ENCODE measurements at places on chromosomes 4 and X.

DNA sequence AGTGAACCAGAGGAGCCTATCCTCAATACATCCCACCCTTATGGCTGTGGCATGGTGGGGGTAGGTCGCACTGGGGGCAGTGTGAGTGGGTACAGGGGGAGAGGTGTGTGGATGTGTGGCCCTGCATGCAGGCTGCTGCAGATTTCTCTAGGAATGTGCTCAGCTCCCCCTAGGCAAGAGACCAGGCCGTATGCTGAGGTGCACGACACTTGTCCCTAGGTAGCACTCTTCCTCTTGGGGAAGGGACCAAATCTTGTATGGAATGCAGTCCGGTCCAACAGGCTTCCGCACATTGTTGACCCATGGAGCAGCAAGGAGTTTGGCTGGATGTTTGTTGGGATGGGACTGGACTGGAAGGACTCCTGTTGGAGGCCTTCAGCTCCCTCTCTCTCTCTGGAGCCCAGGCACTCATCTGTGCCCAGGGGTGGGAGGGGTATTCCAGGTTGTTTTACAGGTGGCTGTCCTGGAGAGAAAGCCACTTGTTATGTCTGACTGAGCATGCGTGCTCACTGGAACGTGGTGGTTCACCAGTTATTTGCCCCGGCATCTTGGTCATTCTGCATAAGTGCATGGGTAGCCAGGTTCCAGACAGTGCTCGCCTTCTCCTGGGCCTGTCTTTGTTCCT is 55.1 kb downstream of the NBDY start:
- no peak for DNase-seq

- no peak for DNase-seq
Observed at GRCh38 chr4:81350040-81350439, 121.7 kb downstream of the RASGEF1B start.

GRCh38 chrX:65837875-65838549 is 170.6 kb downstream of the MSN start:
- DNase-seq: no peak

DNA sequence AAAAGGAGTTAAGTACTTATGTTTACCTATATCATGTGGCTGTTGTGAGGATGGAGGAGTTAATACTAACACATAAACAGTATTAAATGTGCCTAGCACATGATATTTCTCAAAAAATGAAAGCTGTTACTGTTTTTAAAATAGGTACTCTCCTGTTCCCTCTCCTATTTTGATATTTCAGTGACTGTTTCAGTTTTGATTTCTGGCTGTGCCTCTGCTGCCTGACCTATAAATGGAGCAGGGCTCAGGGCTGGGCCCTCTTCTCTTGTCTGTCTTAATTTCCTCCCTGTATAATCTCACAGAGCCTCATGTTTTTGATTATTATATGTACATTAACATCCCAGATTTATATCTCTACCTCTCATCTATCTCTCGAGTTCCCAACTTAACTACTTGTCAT is 93.3 kb downstream of the UGT8 start:
- no peak for DNase-seq

GRCh38 chr4:15100994-15101695 is 98.9 kb downstream of the CPEB2 start:
- no peak for DNase-seq

DNA sequence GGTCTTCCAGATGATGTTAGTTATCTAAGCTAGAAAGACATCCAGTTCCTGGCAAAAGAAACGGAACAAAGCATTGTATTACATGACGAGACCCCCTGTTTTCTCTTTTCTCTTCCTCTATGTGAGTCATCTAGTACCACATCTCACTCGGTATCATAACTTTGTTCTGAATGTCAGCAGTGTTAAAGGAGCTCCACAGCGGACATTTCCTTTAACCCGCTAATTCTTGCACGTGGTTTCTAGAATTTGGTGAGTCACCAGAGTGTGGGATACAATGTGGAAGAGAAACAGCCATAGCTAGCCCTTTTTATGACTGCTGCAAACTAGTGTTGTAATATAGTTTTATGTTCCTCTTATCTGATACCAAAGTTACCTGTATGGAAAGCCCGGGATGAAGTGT is 243.7 kb downstream of the TENM3 start:
- no peak for DNase-seq

- DNase-seq: no peak
Observed at GRCh38 chrX:15947648-15948317, 93.2 kb upstream of the AP1S2 start.

GRCh38 chrX:8579602-8580001 is 115.0 kb downstream of the VCX3B start:
- no peak for DNase-seq

- no peak for DNase-seq
Observed at GRCh38 chrX:35622040-35622439, 176.1 kb upstream of the MAGEB16 start.

GRCh38 chr4:40730091-40730679 is 19.6 kb upstream of the NSUN7 start:
- no peak for DNase-seq

DNA sequence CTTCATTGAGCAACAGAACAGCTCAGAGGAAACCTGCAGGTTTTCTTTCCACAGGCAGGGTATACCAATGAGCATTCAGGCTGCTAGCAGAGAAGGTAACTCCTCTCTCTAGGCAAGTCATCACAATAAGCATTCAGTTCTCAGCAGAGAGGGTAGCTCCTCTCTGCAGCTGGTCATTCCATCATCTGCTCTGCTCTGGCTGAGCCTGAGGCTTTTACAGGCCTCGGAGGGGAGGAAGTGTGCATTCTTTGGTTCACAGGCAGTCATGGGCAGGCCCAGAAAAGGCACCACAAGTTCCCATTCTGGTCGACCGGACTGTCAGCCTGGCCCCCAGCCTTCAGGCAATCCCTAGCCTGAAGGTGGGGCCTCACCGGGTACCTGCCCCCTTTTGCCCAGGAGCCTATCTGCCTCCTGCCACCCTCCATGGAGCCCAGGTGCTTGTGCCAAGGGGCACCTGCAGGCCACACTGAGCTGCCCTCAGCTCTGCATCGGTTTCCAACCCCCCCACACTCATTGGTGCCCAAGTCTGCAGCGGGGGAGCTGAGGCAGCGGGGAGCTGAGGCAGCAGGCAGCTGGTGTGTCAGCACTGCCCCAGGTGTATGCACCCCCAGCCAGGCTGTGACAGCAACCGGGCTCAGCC is 83.1 kb downstream of the PRDM5 start:
- no peak for DNase-seq

- DNase-seq: no peak
Observed at GRCh38 chr4:184395971-184396391, 78.4 kb downstream of the IRF2 start.

DNA sequence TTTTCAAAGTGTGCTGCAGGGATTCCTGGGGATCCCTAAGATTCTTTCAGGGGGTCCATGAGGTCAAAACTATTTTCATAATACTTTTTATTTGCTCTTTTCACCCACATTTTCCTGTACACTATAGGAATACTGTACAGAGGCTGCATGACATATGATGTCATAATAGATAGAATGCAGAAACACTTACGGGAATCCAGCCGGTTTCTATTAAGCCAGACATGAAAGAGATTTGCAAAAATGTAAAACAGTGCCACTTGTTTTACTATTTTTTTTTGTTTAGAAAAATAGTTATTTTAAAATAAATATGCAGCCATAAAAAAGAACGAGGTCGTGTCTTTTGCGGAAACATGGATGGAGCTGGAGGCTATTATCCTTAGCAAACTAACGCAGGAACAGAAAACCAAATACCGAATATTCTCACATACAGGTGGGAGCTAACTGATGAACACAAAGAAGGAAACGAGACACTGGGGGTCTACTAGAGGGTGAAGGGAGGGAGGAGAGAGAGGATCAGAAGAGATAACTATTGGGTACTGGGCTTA is 5.0 kb downstream of the ZFX start:
- DNase-seq: no peak

DNA sequence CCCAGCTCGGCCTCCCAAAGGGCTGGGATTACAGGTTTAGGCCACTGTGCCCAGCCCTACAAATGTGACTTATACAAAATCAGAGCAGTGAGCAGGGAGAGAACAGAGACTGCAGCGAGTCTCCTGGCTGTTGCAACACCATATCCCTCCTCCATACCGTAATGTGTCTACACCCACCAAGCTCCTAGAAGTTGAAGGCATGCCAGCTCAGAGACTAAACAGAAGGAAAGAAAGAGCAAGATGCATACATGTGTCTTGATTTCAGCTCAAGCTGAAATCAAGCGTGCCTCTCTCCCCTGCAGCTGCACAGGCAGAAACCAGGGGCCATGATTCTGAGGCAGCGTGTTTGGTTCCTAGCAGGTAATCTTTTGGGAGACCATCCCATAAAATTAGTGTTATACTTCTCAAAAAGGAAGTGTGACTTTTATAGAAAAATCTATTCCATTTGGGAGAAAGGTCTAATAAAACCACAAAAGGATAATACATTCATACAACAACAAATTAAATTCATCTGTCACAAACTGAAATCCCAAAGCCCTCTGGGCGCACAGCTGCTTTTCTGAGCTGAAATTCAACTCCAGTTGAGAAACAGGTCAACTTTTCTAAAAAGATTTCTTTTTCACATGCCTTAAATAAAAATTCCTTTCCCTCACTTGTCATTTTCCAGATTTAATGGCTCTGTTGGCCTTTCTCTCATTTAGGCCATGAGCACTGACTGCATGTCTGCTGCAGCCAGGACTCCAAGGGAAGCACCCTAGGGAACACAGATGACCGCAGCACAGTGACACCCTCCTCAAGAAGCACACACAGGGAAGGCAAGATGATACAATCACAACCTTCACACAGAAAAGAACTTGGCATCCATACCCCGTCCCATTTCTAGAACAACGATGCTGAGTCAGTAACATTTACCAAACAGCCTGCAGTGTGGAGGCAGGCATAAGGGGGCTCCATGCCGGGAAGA is 34.4 kb downstream of the AFAP1 start:
- no peak for DNase-seq

GRCh38 chrX:130024127-130024526 is 41.7 kb downstream of the BCORL1 start:
- DNase-seq: no peak

GRCh38 chr4:71026086-71026485 is 32.6 kb downstream of the DCK start:
- no peak for DNase-seq

- DNase-seq: no peak
Observed at GRCh38 chr4:183838987-183839712, 66.0 kb upstream of the STOX2 start.

GRCh38 chr4:108607079-108607815 is 13.1 kb upstream of the RPL34 start:
- DNase-seq: no peak

- no peak for DNase-seq
Observed at GRCh38 chrX:149682031-149682430, 29.8 kb upstream of the MAGEA11 start.

DNA sequence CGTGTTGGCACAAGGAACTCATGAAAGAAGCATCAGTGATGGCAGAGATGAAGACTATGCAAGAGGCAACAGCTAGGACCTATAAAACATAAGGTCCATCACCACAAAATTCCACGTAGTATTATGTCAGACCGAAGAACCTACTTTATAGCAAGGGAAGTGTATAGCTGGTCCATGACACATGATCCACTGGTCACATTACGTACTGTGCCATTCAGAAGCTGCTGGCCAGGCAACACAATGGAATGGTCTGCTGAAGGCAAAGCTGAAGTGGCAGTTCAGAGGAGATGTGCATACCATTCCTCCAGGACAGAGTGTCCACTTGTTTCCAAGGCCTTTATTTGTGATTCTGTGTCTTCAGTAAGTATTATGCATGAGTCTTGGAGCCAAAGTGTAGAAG is 215.5 kb upstream of the UGT8 start:
- no peak for DNase-seq

- no peak for DNase-seq
Observed at GRCh38 chr4:3026540-3026939, 47.8 kb downstream of the HTT-AS start.

GRCh38 chrX:153406011-153406410 is 4.9 kb upstream of the PNMA6E start:
- DNase-seq: no peak

- DNase-seq: no peak
Observed at GRCh38 chrX:80841259-80841658, 31.6 kb upstream of the BRWD3 start.

- DNase-seq: no peak
Observed at GRCh38 chrX:150269605-150270254, 93.4 kb upstream of the MAMLD1 start.

GRCh38 chrX:71541210-71542022 is 8.5 kb downstream of the OGT start:
- no peak for DNase-seq

DNA sequence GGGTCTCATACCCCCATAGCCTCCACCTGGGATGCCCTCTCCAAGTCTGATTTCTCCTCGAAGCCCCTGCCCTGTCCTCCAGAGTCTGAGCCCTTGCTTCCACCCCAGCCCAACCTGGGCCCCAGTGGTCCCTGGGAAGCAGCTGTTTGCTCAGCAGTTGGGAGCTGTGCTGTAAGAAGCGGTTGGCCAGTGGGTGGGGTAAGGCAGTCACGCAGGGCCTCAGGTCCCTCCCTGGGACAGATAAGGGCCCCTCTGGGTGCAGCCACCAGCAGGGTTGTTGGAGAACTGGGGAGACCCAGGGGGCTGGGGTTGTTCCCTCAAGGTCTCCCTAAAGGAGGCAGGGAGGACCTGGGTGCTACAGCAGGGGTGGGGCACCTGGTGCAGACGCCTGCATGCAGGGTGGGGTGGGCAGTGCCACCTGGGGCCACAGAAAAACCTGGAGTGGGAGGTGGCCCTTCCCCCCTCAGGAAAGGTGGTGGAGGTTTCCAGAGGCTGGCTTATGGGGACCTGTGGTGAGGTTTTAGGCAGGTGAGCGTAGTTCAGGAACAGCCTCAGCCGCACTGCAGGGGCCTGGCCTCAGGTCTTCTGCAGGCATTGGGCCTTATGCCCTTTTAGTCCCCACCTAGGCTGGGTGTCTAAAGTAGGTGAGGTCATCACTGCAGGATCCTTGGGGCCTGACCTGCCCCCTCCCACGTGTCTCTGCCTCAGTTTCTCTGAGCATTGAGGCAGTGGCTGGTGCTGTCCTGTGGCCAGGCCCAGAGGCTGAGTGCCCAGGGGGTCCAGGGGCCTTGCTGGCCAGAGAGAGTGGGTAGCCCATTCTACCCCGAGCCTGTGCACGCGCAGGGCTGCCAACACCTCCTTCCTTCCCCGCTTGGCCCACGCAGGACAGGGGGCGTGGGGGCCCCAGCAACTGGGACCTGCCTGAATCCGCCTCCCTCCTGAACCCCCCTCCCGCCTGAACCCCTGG is 3.1 kb upstream of the SLC26A1 start:
- no peak for DNase-seq

GRCh38 chrX:148784137-148784536 is 283.7 kb downstream of the AFF2 start:
- no peak for DNase-seq

DNA sequence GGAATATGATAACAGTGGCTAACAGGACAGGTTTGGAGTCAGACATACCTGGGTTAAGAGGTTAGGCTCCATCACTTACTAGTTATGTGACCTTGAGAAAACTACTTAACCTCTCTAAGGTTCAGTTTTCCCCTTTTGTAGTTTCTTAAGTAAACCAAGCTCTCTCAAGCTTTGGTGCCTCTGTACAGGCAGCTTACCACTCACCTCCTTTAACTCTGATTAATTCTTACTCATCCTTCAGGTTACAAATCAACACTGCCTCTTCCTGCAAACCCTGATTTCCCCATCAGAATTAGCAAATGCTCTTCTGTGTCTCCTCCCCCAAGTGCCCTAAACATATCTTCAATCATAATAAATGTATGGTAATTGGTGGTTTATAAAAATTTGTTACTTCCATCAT is 3.5 kb upstream of the SERTM2 start:
- no peak for DNase-seq

Data from NCI-H748 treated with DMSO at 0.1 percent for 48 hours (cell line).